Inflammatory macrophage (primary cell): ENCODE measurements at places on chromosomes 2 and 18.

DNA sequence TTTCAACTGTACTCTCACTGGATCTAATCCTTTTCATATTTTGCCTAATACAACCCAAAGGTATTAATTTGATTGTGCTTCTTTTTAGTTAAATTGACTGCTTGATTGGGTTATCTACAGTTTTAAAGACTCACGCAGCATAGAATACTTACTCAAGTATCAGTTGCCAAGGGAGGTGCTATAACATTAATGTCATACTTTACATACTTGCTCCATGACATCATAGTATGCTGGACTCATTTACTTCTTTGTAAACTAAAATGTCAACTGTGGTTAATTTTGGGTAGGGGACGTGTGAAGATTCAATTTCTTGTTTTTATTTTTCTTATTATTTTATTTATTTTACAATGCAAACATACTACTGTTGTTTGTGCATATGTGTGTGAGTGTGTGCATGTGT is 716.2 kb upstream of the VRK2 start:
- no peak for DNase-seq

DNA sequence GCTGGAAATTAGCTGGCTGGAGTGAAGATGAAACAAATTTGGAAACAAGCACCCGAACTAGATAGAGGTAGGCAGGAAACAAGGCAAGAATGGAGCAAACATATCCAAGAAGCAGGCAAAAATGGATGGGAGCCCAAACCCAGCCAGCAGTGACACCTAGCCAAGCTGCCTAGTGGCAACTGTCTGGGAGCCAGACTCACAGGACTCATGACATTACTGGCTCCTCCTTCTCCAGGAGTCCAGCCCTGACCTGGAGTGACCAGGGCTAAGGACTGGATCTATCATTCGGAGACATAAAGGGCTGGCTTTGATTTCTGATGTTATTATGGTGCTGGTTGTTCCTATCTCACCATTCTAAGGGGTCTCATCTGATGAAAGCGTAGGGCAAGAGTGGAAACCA is 21.3 kb upstream of the ALK start:
- no peak for DNase-seq

DNA sequence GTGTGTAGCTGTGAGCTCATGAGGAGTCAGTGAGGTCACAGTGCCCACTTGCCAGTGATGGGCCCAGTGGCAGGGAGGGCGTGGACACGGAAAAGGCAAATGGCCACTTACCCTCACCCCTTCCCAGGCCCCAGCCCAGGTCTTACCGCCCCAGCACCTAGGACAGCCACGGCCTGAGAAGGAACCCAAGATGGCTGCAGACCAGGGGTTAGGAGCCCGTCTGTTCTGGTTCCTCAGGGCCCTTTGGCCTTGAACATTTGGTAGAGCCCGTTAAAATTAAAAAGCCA is 74.1 kb downstream of the EMX1 start:
- DNase-seq = no peak

DNA sequence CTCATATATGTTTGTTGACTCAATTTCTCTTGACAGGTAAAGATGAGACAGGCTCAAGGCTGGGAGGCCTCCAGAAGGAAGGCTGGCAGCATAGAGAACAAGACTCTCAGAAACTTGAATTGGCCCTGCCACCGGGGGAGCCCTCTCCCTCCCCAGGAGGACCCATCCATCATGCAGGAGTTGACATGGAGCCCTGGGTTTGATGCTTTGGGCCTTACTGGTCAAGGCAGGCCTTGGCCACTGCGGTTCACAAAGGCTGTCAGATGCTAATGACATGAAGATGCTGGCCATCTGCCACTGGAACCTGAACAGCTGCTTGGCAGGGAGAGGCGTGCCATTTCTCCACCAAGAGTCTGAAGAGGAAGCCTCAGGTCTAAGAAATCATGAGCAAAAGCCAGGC is 193.6 kb downstream of the MTCL1 start:
- no peak for DNase-seq

DNA sequence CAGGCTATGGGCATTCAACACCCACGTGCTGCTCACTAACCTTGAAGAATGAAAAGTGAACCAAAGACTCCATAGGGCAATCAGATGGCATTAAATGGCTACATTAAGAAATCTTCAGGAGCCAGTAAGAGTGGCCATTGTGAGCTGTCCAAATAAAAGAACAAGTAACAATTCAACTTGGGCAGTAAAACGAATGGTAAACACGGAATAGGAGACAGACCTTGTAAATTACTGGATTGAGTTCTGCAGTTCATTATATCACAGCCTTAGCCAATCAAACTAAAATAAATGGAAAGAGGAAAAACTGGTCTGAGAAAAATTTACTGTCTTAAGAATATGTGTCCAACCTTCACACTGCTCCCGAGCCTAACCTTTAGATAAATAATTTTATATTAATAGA is 306.5 kb upstream of the ZNF521 start:
- DNase-seq = no peak
